Left cardiac atrium (tissue), 4 donors: ENCODE measurements at places on chromosomes 11 and 22. TPM values are rescaled to one million over a fixed set of nuclear protein-coding genes. Genes with fewer than 3 reads are reported as not detected.

- no peak for DNase-seq
These were observed 13.6 kb downstream of the GATD1 start for GRCh38 chr11:763549-764321.

The CLDN5 gene
- 42.1 TPM for total RNA-seq

DNA sequence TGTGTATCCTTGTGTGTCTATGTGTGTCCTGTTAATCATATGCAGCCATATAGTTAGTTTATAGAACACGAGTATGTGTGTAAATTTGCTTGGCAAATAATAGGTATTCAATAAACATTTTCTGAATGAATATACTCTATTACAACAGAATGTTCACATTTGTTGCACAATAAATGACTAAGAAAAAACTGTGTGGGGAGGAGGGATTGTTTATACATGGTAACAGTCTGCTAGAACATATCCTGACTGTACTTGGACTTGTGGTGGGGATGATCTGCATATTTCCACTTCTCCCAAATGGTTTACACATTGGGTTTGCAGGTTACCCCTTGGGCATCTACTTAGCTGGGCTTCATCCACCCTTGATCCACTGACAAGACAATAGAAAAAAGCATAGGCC lies 194.6 kb downstream of the INSC start:
- DNase-seq: no peak

The MMP3 gene
- not detected for total RNA-seq

- no peak for DNase-seq
These were observed 21.6 kb upstream of the KCNQ1OT1 start for GRCh38 chr11:2721210-2721916.

- DNase-seq: no peak
These were observed 17.9 kb downstream of the DNAL4 start for GRCh38 chr22:38776086-38776485.
